AG04449 (cell line): ENCODE measurements at places on chromosomes 4 and X.

DNA sequence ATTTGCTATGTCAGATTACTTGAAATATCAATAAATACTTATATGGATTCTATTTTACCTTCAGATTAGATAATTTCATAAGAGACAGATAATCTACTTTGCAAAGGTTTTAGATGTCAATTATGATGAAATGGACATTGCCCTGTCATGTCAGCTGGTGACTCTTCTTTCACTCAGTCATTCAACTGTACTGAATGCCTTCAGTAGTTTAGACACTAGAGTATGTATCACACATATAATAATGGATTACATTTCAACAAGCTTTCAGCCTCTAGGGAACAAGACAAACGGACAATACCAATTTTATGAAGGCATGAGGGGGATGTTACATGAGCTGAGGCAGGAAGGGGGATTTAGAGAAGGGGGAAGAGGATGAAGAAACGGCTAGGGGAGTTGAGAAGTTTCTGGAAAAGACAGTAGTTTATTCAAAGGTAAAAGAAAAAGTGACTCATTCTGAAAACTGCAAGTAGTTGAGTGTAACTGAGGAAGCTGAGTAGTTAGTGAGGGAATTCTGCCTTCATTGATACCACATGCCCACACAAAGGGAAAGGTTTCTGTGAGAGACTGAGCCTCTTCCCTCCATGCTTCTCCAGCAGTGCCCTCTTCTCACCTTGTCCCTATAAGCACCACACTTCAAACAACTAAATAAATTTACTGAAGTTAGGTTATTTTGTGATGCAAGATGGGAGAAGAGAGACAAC lies 25.7 kb downstream of the SLC9B2 start:
- no peak for DNase-seq

GRCh38 chr4:166625018-166625637 lies 609.2 kb downstream of the SPOCK3 start:
- DNase-seq = no peak

DNA sequence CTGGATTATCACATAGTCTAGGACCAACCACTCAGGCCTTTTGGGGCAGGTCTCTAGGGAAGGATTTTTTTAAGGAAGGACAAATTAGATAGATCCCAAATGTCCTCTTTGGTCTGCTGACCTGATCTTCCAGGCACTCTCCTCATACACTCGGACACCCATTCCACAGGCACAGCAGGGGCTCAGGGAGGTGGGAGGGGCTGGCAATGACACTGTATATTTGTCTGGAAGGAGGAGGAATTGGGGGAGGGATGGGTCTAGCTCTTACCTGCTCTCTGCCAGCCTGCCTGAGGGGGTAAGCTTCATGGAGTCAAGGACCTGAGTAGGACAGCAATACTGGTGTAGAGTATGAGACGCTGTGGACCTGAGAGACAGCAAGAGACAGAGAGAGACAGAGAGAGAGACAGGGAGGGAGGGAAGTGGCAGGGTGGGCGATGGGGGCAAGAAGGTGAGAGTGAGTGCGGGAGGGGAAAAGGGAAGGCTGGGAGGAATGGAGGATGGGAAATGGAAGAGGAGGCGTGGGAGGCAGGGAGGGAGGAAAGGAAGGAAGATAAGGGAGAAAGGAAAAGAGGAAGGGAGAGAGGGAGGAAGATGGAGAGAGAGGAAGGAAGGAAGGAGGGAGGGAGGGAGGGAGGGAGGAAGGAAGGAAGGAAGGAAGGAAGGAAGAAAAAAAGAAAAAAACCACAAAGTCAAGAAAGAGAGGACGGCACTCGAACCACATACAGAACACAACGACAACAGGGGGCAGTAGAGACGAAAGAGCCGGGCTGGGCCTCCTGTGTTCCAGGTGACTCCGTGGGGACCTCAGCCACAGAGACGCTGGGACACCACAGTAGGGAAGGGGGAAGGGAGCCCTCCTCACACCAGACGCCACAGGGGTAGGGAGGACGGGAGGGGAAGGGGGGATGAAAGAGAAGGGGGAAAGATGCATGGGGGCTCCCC lies 1.8 kb downstream of the IQSEC2 start:
- no peak for DNase-seq

DNA sequence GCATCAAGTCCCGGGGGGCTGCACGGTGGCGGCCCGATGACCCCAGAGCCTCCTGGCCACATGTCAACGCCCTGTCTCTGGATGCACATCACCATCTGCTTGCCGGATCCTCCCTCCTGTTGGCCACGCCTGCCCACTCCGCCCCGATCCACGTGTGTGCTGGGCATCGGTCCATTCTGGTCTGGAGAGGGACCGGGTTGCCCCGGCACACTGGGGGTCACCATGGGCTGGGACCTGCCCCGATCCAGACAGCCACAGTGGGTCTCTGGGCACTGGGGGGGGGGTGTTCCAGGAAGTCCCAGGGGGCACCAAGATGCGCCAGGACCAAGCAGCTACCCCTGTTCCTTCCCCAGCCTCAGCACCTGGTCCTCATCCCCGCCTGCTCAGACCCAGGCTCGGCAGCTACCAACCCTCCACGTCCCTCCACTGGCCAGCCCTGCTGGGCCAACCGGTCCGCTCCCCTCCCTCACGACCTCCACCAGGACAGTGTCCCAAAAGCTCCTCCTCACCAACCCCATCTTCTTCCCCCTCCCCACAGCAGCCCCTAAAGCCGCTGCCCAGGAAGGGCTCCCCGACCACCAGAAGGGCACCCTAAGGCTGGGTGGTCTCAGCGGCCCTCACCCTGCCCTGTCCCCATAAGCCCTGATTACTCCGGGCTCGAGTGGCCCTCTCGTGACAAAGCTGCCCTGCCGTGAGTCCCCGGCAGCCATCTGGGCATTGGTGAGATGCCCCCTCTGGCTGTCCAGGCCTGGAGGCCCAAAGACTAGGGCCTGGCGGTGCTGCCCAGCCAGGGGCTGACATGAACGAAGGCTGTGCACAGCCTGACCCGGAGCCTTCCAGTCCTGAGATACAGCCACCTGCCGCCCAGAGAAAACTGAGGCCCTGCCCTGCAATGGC lies 4.6 kb downstream of the CTBP1 start:
- no peak for DNase-seq
